ENCODE measurements at places on chromosomes 7 and 10.

GRCh38 chr7:135886345-135887132 is 90.6 kb downstream of the MTPN start:
- no peak for DNase-seq

- DNase-seq, result no peak
These were observed 50.8 kb upstream of the PPP1R9A start for GRCh38 chr7:94856643-94857042.

GRCh38 chr10:42975005-42975493 is 101.8 kb upstream of the RET start:
- DNase-seq, result no peak

- DNase-seq, result peak; percentile 84
These were observed 56.5 kb upstream of the PCGF5 start for GRCh38 chr10:91163869-91164474.

- no peak for DNase-seq
These were observed 65.1 kb upstream of the MPP7 start for GRCh38 chr10:28367929-28368484.

GRCh38 chr7:153524070-153524601 is 528.1 kb upstream of the DPP6 start:
- DNase-seq, result no peak

- no peak for DNase-seq
These were observed 329 bp downstream of the NOLC1 start for GRCh38 chr10:102152545-102152890.

GRCh38 chr10:61986382-61986781 is 84.9 kb downstream of the ARID5B start:
- no peak for DNase-seq

- DNase-seq, result peak; percentile 52
These were observed 29.4 kb upstream of the AMPH start for GRCh38 chr7:38660427-38661099.

DNA sequence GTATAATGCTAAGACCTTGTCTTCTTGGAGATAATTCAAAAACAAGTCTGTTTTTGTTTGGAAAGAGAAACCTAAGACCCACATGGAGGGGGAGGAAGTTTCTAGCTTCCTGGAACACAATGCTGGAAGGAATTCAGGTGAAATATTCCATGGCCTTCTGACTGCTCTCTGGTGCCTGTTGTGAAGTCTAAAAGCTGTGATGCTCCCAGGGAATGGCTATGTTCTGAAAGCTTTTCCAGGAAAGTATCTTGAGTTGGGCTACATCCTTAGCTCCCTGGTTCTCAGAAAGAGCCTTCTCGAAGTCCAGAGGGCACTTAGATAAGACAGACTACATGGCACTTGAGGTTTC is 12.5 kb upstream of the PFKP start:
- no peak for DNase-seq

GRCh38 chr7:18457832-18458231 is 37.7 kb upstream of the HDAC9 start:
- DNase-seq, result no peak

GRCh38 chr10:17066000-17066399 is 63.6 kb downstream of the CUBN start:
- no peak for DNase-seq

DNA sequence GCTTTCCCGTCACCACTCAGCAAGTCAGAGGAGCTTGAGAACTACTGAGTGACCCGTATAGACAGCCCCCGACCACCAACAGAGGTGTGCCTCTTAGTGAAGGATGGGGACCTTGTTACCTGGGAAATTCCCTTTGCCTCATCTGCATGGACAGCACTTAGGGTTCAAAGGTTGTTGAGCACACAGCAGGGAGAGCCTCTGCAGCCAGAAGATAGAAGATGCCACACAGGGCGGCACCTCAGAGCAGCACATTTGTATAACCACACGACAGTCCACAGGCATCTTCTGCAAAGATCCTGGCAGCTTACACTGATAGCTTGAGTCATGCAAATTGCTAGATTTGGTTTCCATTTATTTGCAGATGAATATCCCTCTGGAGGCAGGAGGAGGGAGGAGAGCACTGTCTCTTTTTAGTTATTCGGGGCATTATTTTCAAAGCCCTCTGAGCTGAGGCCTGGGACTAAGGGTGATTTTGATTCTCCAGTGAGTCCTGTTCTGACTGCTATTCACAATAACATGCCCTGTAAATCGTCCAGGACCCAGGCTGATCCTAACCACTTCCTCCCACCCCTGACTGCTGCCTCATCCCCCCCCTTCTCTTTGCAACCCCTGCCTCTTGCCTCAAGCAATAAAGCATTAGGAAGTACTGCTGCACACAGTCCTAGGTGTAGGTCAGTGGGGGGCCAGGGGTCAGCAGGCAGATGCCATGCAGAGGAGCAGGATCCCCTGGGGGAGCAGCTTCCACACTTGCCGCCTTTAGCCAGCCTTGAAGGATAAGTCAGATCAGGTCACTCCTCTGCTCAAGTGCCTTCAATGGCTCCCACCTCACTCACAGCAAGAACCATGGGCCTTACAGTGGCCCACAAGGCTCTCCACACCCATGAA is 24.6 kb upstream of the INMT start:
- DNase-seq, result peak; percentile 27

GRCh38 chr7:2640482-2640830 is 8.7 kb downstream of the TTYH3 start:
- DNase-seq, result no peak

DNA sequence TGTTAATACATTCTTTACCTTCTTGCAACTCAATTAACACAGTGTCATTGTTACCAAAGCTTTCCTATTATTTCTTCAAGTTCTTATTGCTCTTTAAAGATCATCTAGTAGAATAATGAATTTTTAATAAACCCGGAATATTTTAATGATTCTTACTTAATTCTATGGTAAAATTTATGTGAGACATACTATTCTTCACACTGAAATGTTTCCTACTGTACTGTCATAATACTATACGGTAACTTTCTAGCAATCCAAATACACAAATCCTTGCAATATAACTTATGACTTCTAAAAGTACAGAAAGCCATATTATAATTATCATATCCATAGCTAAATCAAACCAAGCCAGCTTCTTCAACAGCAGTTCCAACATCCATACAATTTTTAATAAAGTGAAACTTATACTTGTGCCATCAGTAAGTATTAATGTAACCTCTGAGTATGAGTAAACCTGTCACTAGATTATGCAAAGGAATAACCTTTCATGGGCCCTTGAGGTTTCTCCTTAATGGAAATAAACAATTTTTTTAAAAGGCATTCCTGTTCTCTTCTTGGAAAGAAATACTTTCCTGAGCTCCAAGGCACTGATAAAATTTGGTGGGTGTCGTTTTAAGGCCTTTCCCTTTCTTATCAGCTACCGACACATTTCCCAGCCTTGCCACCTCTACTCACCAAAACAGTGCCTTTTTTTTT is 87.4 kb downstream of the IMMP2L start:
- DNase-seq, result no peak

- DNase-seq, result no peak
These were observed 1339.4 kb downstream of the XPNPEP1 start for GRCh38 chr10:108583877-108584276.

GRCh38 chr10:6056411-6057135 is 5.6 kb downstream of the IL2RA start:
- no peak for DNase-seq

DNA sequence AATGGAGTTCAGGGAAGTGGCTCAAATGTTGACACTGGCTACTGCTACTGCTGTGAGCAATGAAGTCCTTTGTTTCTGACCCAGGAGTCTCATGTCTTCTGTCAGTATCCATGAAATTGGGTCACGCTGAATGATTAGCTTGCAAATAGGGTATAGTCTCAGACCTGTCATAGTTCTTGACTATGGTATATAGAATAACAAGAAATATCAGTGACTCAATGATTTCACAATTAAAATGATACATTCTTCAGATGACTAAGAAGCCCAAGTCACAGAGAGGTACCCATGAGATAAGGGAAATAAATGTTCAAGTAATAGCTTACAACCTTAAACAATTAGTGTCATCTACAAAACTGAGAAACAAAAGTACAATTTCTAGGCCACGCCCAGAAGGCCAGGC is 89.3 kb downstream of the LYZL2 start:
- DNase-seq, result no peak

DNA sequence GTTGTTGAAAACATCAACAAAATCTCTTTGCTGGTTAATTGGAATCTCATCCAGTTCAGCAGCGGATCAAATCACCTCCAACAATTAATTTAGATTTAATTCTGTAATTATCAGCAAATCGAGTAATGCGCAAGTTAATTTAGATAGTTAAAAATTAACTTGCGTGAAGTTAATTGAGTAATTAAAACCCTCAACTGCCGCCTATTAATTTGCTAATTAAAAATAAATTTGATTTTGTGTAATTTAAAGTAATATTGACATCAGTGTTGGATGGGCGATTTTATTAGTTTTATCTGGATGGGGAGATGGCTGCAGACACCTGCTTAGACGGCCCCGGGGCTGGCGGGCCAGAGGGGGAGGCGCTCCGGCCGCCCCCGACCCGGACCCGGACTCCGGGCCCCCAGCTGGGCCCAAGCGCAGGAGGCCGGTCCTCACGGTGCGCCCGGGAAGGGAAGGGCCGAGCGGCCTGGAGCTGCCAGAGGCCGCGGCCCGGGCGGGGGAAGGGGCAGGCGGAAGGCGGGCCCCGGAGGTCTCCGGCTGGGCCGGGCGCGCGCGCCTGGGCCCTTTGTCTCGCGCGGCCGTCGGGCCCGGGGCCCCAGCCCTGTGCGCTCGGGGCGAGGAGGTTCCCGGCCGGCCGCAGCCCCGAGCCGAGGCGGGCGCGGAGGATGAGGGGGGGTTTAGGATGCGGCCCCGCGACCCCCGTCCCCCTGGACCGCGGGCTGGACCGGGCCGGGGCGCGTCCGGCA is 3.3 kb upstream of the UNCX start:
- DNase-seq, result no peak

- no peak for DNase-seq
These were observed 70.2 kb upstream of the ADAM12 start for GRCh38 chr10:126458466-126458865.

- no peak for DNase-seq
These were observed 11.4 kb downstream of the PDIA4 start for GRCh38 chr7:149016876-149017275.

GRCh38 chr10:23157239-23157681 is 34.9 kb upstream of the PTF1A start:
- DNase-seq, result no peak

DNA sequence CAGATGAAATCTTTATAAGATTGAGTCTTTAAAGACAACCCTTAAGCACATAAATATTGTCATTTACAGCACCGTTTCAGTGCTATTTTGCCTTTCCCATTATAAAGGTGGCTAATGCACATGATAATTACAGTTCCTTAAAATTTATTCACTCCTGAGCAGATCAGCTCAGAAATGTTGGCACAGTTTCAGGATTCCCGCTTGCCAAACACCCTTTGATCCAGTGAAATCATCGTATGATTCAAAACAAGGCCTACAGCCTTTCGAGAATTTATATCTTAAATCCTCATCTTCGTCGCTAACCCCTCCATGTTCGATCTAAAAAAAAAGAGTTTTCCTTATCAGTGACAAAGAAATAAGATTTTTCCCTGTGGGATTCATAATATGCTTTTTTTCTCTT is 14.1 kb upstream of the SOSTDC1 start:
- no peak for DNase-seq

- no peak for DNase-seq
These were observed 117.7 kb downstream of the PFKFB3 start for GRCh38 chr10:6320320-6321010.

DNA sequence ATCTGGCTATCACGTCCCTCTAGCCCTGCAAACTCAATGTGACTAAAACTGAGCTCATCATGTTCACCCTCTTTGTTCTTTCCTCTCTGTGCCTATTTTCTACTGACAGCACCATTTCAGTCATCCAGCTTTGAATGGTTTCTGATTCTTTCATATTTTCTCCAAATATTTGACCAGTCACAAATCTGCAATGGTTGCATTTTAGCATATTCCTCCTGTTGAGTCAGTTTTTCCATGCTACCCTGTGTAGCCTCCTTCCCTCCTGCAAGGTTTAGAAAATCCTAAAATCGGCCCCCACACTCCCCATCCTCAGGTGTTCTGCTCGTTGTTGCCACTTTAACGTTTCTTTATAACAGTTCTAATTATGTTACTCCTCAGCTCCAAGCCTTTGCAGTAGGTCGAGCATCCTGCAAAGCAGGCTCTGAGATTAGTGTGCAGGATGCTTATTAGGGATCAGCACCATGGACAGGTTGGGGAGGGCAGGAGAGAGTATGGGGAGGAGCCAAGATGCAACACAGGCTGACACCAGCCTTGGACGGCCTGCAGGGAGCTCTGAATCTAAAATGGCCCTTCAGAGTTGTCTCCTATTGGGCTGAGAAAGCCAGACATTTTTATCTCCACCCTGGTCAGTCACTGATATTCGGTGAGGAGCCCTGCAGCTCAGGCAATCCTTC is 531.0 kb upstream of the COBL start:
- DNase-seq, result no peak

- peak; percentile 73 for DNase-seq
These were observed 39.1 kb downstream of the SIRT1 start for GRCh38 chr10:67923551-67923950.

DNA sequence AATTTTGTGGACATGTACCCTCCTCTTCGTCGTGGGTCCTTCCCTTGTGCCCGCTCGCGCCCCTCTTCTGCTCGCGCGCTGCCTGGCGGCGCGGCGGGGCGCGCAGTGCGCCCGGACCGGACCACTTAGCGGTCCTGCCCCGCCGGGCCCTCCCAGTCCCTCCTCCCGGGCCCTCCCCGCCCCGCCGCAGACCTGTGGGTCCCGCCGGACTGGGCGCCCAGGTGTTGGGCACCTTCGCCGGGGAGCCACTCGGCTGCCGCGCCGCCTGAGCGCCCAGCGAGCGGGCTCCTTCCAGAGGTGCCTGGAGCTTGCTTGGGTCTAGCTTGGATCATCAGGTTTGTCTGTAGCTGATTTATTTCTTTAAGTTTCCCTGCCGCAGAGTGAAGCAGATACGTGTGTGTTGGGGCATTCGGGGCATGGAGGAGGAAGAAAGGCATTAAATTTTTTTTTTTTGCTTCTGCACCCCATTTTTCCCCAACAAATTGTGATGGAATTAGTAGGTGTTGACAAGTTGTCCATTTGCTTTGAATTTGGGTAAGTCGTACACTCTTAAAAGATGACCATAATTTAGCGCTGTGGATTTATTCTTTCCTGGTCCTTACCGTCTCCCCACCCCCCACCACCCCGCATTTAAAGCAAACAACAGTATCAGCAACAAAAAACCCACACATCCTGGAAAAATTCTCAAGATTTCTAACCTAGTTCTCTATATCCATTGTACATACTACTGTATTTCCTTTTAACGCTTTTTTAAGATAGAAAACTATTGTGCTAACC is 905 bp downstream of the C1GALT1 start:
- DNase-seq, result peak; percentile 3

- peak; percentile 3 for DNase-seq
These were observed 194.1 kb downstream of the INHBA start for GRCh38 chr7:41508755-41509154.

GRCh38 chr7:152571068-152571467 is 104.9 kb downstream of the XRCC2 start:
- DNase-seq, result no peak

GRCh38 chr10:98031440-98031839 is 1.0 kb upstream of the CRTAC1 start:
- DNase-seq, result no peak

- DNase-seq, result no peak
These were observed 113.9 kb downstream of the CACNB2 start for GRCh38 chr10:18254086-18254485.
